ENCODE measurements at places on chromosomes 4 and X.

- no peak for DNase-seq
Measured at GRCh38 chr4:184100297-184100885, 117.3 kb downstream of the ENPP6 start.

DNA sequence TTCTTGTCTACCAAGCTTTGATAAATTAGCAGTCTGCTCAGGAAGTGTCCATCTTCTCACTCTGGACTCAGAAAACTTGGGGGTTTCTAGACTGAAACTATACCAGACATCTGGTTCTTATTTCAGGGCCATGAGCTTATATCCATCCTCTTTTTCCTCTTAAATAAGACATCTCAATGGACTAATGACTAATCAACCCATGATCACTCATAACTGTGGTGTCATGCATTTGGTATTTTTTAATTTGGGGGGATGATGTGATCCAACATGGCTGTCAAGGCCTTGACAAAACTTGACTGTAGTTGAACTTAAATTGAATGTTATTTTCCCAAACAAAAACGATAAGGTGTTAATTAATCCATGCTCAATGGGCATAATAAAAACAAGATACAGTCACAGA, 87.8 kb downstream of the GPRASP3 start:
- no peak for DNase-seq

GRCh38 chr4:67762086-67762485, 7.9 kb upstream of the GNRHR start:
- no peak for DNase-seq

DNA sequence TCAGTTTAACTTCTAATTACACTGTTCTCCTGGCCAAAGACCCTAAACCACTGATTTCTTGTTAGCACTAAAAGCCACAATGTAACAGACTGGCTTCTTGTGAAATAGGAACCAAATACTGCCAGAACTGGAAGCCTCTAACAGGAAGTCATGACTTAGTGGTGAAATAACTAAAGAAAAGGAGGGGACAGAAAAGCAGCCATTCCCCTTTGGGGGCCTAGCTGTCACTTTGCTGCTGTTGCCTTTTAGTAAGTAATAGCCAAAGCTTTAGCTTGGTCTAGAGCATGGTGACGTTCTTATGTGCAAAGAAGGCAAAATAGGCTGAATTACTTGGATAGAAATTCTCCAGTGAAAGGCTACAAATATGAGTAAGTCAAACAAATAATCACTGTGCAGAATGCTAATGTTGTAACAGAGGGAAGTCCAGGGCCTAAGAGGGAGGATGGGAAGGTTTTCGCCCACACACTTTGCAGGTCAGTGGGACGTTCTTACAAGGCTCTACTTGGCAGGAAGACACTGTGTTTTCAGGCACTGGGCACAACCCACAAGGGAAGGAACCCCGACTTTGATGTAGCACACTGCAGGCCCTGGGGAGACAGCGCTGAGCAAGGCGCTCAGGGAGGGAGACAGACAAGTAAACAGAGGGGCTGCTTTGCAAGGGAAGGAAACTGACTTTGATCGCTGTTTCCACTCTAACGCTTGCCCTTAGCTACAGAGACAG, 16.7 kb downstream of the GAB3 start:
- peak; percentile 16 for DNase-seq

DNA sequence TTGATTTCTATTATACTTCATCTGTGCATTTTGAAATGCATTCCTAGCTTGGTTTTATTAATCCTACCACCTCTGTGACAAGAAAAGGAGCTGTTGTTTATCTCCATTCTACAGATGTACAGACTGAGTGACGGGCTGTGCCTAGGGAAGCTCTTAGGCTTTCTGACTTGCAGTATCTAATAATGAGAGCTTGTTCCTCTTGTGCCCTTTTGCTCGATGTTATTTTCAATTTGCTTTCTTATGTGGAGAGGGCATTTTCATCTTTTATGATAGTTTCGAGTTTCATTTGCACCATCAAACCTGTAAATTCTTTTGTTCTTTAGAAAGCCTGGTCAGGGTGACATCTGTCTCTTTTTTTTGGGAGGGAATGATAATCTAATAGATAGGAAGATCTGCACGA, 256.5 kb downstream of the C4orf33 start:
- DNase-seq = no peak

Measured in effector CD4-positive, alpha-beta T cell (primary cell).